ENCODE measurements at places on chromosomes 7 and 10. TPM values are rescaled to one million over a fixed set of nuclear protein-coding genes. Genes with fewer than 3 reads are reported as not detected.
A peak's percentile ranks its signal among the peaks of the same experiment; 100 is the strongest.

DNA sequence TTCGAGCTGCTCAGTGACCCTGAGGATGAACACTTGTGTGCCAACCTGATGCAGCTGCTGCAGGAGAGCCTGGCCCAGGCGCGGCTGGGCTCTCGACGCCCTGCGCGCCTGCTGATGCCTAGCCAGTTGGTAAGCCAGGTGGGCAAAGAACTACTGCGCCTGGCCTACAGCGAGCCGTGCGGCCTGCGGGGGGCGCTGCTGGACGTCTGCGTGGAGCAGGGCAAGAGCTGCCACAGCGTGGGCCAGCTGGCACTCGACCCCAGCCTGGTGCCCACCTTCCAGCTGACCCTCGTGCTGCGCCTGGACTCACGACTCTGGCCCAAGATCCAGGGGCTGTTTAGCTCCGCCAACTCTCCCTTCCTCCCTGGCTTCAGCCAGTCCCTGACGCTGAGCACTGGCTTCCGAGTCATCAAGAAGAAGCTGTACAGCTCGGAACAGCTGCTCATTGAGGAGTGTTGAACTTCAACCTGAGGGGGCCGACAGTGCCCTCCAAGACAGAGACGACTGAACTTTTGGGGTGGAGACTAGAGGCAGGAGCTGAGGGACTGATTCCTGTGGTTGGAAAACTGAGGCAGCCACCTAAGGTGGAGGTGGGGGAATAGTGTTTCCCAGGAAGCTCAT is 1.1 kb downstream of the DDIT4 start:
- peak; percentile 91 for DNase-seq

Gene PDK4
- 36.2 TPM for total RNA-seq

Gene DOCK1
- total RNA-seq: 56.5 TPM

DNA sequence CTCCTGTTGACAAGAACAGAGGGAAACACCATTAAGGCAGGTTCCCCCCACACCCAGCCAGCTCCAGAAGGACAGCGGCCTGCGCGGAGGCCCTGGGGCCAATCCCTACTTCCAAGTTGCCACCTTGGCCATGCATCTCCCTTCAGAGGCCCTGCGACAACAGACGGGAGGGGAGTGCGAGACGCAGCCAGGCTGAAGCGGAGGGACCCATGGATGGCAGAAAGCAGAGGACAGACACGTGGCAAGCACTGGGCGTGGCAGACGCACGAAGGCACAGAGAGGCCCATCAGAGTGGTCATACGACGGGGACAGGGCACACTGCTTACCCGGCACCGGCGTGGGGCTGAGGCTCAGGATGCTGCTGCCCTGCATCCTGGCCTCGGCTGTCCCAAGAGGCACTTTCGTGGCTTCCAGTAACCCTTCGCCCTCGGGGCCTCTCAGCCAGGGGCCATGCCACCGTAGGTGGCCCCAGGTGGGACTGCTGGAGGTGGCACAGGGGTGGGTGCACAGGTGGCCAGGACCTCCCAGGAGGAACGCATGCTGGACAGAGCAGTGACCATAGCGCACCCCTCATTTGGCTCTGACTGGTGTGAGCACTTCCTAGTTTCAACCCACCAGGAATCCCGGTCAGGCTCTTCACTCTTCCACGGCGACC is 11.4 kb downstream of the CXCL12 start:
- DNase-seq: no peak

DNA sequence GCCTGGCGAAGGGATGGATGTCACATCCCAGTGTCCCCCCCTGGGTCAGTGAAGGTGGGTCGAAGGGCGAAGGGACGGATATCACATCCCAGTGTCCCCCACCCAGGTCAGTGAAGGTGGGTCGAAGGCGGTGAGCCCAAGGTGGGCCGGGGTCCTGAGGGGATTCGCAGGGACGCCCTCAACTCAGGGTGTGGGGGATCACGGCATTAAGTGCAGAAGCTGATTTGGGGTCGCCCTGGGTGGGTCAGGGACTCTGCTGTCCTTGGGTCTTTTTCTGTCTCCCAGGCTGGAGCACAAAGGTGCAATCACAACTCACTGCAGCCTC is 21.9 kb downstream of the ADAP1 start:
- no peak for DNase-seq

Gene CYP3A7
- total RNA-seq: not detected

Gene FAM237B
- total RNA-seq: not detected

DNA sequence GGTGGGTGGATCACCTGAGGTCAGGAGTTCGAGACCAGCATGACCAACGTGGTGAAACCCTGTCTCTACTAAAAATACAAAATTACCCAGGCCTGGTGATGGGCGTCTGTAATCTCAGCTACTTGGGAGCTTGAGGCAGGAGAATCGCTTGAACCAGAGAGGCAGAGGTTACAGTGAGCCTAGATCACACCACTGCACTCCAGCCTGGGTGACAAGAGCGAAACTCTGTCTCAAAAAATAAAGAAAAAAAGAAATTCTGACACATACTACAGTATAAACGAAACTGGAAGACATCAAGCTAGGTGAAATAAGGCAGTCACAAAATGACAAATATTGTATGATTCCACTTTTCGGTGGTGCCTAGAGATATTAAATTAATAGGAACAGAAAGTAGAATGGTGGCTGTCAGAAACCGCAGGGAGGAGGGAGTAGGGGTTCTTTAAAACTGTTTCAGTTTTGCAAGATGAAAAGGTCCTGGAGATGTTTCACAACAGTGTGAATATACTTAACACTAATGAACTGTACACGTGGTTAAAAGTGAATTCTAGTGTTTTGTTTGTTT is 23.2 kb downstream of the PILRA start:
- peak; percentile 27 for DNase-seq

GRCh38 chr10:130109796-130110245 is 809 bp downstream of the C10orf143 start:
- DNase-seq: peak; percentile 45

Gene NOS3
- 2.5 TPM for total RNA-seq

DNA sequence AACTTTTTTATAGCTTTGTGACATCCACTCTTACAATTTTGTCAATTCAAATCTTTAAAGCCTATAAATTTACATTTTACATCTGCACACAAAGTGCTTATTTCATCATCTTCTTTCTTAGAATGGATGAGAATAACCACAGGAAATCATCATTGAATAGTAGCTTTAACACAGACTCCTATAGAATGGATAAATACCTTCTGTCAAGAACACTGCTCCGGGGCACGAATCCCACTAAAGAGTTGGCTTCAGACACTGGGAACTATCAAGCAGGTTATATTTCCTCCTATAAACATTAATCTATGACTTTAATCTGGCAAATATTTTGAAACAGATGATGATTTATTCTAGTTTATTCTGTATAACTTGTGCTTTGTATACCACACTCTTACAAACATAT is 269.7 kb upstream of the TPK1 start:
- DNase-seq: no peak

- DNase-seq: no peak
These were observed 38.9 kb downstream of the BAZ1B start for GRCh38 chr7:73483171-73483570.

DNA sequence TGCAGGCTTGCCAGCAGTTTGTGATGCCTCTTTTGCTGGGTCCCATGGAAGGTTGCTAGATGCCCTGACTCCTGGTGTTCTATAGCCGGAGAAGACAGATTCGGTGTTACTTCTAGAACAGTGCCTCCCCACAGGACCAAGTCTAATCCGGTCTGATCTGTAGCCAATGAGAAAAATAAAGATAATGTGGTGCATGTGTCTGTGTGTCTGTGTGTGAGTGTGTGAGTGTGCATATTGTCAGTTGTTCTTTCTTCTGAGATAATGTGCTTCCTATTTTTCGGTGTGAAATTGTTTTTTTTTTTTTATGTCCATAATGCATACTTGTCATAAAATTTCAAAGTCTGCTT is 29.7 kb upstream of the ZNRF2 start:
- DNase-seq: no peak

Gene TEX47
- not detected for total RNA-seq

GRCh38 chr10:377228-377627 is 242.0 kb downstream of the ZMYND11 start:
- DNase-seq: no peak

GRCh38 chr10:88433565-88434186 is 149.4 kb downstream of the RNLS start:
- no peak for DNase-seq

GRCh38 chr7:138400400-138400886 is 59.6 kb upstream of the TRIM24 start:
- no peak for DNase-seq

Gene LRIT1
- not detected for total RNA-seq

- DNase-seq: no peak
These were observed 81.9 kb downstream of the CREM start for GRCh38 chr10:35208536-35208935.

Gene PILRB
- 54.3 TPM for total RNA-seq
